ENCODE measurements at places on chromosomes 6 and 20. TPM values are rescaled to one million over a fixed set of nuclear protein-coding genes. Genes with fewer than 3 reads are reported as not detected.

The TPX2 gene
- total RNA-seq, result 72.2 TPM

The GRM4 gene
- not detected for total RNA-seq

The MAS1 gene
- not detected for total RNA-seq

GRCh38 chr6:33761922-33762629 is 15.4 kb upstream of the IP6K3 start:
- DNase-seq, result peak; percentile 32

DNA sequence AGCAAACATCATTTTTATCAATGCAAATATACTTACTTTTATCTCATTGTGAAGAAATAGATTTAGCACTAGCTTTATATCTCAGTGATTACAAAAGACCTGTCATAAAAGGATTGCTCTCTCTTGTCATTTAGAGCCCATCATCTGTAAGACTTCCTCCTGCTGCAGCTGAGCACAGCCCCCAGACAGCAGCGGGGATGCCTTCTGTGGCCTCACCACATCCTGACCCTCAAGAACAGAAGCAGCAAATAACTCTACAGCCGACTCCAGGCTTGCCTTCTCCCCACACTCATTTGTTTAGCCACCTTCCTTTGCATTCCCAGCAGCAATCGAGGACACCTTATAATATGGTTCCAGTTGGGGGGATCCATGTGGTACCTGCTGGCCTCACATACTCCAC is 127.0 kb upstream of the EDN1 start:
- no peak for DNase-seq

DNA sequence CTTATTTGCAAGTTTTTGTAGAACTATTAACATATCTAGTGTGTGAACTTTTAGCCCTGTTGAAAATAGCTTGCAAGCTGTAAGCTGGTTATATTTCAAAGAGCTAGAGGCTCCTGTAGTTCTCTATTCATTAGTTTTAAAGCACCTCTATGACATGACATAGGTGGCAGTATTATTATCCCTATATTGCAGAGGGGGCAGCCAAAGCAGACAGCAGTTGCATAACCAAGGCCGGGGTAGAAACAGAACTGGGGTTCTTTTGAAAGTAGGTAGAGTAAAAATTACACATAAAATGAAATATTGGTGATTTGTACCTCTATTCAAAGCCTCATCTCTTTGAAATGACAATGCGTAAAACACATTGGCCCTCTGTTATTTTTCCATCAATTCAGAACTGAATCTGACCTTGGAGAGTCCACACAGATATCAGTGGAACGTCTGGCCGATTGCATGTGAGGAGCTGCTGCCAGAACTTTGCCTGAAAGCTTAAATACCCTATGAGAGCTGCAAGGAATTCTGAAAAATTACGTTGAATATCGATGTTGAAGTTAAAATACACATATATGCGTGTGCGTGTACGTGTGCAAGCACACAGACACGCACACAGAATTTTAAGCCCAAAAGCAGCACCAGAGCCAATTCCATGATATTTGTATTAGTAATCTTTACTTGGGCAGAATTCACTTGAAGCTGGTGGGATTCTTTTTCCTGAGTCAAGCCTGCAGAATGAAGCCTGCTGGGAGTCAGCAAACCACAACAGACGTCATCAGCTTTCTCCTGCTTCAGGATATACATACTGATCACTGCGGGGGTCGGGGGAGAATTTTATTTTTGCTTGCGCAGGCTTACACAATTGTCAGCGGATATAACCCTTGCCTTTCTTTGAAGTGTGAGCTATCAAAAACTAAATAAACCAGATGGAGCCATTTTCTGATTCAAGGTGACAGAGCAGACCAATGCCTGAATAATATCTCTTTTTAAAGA is 163.2 kb downstream of the PDE7B start:
- DNase-seq, result peak; percentile 100

GRCh38 chr20:1616858-1617434 is 2.9 kb downstream of the SIRPB1 start:
- no peak for DNase-seq

DNA sequence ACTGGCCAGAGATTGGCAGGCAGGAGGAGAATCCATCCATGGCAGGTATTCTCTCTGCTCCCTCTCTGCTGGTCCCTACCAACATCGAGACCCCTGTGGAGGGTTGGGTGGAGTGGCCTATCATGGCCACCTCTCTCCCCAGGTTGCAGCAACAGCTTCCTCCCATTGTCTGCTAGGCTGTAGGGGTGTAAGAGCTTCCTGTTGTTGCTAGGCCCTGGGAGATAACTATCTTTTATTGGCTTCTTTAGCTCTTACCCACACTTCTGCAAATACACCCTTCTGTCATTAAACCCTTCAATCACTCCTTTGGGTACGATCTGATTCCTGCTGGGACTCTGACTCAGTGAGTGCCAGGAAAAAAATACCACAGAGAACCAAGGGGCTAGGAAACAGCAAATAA is 66.6 kb upstream of the FAM184A start:
- no peak for DNase-seq

DNA sequence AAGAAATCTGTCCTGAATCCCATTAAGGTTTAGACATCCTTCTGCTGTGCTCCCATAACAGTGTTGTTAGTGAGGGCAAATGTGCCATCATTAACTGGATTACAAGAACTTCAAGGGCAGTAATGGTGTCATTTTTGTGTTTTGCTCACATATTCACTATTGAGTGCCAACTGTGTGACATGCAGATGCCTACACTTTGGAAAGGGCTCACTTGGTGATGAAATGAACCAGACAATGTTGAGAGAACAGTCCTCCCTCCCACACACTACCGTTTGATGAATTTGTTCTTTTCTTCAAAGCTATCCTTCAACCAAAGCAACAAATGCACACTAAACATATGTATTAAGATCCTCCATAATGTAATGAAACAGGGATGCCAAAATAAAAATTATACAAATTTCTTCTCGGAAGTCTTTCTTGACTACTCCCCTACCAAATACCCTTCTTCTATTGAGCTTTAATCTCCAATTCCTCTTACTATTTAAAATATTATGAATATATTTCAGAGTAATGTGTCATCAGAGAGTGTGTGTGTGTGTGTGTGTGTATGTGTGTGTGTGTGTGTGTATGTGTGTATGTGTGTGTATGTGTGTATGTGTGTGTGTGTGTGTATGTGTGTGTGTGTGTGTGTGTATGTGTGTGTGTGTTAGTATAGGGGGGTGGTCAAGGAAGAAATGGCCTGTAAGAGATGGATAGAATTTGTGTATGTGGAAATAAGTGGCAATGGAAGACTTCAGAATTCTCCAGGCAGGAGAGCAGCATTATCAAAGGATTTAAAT is 92.3 kb upstream of the ENPP5 start:
- no peak for DNase-seq
